ENCODE measurements at places on chromosomes 16 and 17.
A peak's percentile ranks its signal among the peaks of the same experiment; 100 is the strongest.

- no peak for DNase-seq
Observed at GRCh38 chr17:9227819-9228407, 206.6 kb downstream of the NTN1 start.

DNA sequence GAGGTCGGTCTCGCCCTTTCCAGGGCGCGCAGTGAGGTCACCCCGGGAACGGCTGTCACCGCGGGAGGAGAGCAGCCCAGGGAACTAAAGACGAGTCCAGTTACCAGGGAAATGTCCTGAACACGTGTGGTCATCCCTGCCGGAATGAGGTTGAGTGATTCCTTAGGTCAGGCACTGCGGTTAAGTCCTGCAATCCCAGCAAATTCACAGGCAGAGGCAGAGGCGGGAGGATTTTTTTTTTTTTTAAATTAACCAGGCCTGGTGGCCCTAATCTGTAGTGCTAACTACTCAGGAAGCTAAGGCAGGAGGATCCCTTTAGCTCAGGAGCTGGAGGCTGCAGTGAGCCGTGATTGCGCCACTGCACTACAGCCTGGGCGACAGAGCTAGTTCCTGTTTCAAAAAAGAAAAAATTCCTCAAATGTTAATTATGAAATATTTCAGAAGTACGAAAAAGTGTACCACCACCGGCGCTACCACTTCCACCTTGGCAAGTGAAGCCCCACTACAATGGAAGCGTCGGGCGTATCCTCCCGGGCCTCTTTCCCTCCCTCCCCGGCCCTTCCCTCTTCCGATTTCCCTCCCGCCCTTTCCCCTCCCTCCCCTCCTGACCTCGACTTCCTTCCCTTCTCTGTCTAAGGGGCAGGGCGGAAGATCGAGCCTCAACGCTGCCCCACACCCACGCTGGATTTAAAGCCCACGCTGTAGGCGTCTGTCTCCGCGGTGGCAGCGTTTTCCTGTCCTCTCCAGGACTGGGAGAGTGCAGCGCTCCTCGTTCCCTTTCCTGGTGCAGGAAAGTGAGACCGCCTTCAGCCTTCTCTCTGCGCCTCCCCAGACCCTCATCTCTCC, 27.3 kb downstream of the SLFN11 start:
- DNase-seq, result peak; percentile 56

GRCh38 chr17:57910462-57911420, 44.5 kb downstream of the CUEDC1 start:
- DNase-seq, result no peak

DNA sequence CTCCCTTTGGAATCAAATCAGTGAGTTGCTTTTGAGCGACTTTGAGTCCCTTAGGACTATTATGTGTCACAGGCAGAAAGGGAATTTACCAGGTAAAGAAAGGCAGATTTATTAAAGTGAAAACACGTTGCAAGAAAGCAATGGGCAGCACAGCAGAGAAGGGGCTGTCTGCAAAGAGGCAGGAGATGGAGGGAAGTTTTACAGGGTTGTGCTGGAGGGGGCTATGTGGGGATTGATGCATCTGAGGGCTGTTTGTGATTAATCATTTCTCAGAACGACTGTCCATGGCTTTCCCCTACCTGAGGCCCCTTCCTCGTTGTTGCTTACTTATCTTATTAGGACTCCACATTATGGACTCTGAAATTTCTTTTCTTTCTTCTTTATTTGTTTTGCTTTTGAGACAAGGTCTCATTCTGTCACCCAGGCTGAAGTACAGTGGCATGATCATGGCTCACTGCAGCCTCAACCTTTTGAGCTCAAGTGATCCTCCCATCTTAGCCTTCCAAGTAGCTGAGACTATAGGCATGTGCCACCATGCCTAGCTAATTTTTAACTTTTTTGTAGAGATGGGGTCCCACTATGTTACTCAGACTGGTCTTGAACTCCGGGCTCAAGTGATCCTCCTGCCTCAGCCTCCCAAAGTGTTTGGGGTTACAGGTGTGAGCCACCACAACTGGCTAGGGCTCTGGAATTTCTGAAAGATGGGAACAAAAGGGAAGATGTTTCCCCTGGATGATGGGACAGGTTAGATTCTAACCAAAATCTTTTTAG, 5.5 kb downstream of the WWP2 start:
- DNase-seq, result no peak

GRCh38 chr16:81697616-81698309, 81.3 kb upstream of the PLCG2 start:
- DNase-seq, result no peak

GRCh38 chr17:4860651-4861050, 27.5 kb downstream of the MINK1 start:
- DNase-seq, result no peak

DNA sequence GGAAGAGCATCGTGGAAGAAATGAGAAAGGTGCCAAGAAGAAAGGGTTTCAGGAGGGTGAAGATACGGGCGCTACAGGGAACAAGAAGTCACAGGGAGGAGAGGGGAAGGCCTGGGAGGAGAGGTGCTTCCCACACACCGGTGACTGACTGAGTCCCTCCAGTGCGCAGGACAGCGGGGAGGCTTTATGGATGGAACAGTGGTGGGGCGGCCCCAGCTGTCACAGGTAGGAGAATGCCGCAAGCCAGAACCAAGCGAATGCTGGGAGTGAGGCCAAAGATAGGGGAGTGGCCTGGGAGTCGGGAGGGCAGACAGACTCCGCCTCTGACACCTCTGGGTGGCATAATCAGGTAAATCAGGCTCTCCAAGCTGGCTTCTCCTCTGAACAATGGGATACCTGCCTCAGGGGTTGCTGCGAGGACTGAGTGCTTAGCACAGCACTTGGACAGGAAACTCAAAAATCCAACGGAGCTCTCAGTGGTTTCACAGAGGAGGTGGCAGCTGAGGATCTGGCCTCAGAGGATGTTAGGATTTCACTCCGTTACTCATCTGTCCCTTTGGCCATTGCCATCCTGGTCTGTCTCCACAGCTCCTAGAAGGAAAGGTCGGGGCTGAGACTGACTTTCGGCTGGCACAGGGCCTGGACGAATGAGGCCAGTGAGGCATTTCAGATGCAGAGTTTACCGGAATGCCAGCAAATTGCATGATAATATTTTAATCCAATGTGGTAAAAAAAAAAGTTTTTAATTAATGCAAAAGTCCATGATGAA, 717 bp upstream of the CNP start:
- peak; percentile 94 for DNase-seq

DNA sequence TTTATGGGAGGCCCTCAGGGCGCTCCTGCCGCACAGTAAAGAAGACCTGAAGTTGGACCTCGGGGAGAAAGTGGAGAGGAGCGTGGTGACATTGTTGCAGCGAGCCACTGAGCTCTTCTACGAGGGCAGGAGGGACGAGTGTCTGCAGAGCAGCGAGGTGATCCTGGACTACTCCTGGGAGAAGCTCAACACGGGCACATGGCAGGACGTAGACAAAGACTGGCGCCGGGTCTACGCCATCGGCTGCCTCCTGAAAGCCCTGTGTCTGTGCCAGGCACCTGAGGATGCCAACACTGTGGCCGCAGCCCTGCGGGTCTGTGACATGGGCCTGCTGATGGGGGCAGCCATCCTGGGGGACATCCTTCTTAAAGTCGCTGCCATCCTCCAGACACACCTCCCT, 6.8 kb downstream of the KDM8 start:
- no peak for DNase-seq

DNA sequence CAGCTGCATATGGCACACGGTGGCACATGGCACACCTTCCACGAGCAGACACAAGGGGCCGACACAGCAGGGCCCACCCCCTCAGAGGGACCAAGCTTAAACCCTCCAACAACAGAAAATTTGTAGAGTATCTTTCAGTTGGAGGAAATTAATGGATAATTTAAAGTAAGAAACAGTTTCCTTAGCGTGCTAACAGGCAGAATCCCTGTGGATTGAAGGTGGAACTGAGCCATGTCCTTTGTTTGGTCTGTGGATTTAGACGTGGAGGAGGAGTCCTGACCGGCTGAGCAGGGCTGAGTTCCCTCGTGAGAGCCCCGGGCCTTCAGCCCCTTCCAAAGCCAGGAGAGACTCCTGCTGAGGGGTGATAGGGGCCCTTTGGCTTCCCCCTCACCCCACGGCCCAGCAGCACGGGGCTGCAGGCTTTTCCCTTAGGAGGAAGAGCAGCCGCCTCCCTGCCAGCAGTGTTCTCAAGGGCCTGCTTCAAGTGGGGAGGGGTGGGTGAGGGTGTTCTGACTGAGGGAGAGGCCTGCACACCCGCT, 1.4 kb upstream of the CYB561 start:
- DNase-seq, result no peak

- DNase-seq, result no peak
Observed at GRCh38 chr17:72687886-72688285, 404.6 kb downstream of the SLC39A11 start.

- no peak for DNase-seq
Observed at GRCh38 chr16:21088646-21089538, 61.8 kb downstream of the DNAH3 start.

DNA sequence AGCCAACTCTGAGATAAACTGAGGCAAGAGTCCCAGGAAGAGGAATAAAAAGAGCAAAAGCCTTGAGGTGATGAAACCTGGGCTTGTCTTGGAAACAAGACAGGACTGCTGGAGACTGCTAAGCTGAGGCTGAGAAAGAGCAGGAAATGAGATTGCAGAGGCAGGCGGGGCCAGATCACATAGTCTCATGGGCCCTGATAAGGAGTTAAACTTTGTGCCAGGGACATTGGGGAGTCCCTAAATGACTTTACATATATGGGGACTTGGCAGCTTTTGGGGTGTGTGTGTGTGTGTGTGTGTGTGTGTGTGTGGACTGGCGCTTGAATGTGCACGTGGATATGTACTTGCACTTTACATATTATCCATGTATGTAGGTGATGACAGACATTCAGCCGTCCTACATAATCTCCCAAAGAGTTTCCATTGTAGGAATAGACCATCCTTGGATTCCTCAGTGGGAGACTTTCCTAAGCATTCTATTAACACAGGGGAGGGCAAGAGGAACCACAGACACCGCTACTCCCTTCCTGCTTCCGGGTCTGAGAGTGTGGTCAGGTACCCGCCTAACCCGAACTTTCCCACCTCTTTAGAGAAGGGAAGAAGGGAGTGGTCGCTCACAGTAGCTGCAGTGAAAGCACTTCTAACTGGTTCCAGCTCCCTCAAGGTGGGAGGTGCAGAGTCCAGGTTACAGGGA, 123.1 kb downstream of the LYRM1 start:
- peak; percentile 27 for DNase-seq

GRCh38 chr16:52498328-52499059, 48.4 kb downstream of the TOX3 start:
- DNase-seq, result no peak

GRCh38 chr17:19363460-19364035, 1.0 kb upstream of the B9D1 start:
- no peak for DNase-seq

DNA sequence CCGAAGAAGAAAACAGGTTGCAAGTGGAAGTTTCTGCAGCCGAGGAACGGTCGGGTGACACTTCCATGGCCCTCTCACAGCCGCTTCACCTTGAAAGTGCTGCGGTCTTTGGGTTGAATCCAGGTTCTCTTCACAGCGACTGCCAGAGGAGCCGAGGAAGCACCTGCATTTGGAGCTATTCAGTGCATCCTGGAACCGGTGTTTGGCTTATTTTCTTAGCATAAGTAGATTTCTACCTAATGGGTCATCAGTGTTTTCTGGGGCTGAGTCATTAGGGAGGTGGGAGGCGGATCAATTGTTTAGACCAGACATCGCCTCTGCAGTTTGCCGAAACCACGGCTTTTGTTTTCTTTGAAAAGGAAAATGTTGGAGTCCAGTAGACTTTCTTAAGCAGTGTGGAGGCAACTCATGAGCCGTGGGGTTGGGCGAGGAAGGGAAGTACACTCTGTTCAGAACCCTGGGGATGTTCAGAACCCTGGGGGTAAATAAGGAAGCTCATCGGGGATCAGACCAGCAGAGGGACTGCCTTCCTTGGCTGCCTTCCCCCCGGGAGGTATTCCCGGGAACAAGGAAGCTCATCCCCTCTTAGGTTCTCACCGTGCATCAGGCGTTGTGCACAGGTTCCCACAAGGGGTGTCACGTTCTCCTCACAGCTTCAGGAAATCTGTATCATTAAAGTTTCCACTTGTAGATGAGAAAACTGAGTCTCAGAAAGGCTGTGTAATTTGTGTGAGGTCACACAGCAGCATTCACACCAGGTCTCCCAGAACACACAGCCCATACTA, 361.5 kb downstream of the SNX29 start:
- DNase-seq, result no peak

DNA sequence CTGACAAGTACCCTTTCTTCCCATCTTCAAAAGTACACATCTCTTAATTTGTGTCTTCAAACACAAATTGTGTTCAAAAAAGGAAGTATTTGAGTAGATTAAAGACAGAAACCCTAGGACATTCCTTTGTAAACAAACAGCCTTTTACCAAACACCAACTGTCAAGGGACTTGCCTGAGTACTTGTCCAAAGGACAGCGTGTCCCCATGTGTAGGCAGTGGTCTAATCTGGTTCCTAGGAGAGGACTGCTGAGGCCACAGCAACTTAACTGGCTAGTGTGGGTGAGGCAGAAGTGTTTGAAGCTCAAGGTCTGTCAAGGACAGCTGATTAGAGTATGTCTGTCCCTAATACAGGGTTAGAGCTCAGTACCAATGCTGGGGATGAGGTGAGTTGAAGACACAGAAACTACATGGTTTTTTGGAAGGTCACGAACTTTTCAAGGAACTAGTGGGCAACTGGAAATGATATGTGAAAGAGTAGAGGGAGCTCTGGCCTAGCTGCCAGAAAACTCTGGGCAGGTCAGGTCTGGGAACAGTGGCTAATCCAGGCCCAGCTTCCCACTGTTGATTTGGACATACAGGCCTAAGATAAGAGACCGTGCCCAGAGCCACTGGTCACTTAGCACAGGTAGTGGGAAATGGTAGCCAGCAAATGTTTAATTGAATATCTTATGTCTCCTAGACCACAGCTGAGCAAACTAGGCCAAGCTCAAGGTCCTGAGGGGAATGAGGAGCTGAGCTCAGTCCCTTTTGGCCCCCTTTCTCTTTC, 10.1 kb downstream of the HMOX2 start:
- DNase-seq, result no peak

DNA sequence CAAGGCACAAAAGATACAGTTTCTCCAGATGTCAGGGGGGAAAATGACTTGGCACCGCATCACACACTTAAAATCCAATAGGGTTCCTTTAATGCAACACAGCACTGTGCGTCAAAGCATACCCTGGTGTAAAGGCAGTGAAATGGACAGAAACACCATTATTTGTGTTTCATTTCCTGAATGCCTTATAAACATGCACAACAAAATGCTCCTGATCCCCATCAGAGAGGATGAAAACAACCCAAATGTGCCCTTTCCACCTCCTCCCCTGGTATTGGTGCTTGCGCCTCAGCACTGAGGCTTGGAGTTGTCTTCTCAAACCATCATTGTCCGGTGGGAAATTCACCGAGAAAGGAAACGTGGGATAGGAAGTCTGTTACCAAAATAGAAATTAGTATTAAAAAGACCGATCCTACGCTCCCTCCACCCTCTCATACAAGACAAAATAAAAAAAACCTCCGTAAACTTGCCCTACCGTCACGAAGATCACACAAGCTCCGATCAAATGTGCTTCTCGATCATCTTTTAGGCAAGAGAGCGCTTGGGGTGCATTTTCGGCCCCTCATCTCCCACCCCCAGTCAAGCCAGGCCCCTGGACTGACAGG, 722 bp downstream of the CDC27 start:
- DNase-seq, result no peak

All from ELF-1 (cell line).